ENCODE measurements at places on chromosomes 12 and 14. TPM values are rescaled to one million over a fixed set of nuclear protein-coding genes. Genes with fewer than 3 reads are reported as not detected.

PKP2 gene
- not detected for total RNA-seq

DNA sequence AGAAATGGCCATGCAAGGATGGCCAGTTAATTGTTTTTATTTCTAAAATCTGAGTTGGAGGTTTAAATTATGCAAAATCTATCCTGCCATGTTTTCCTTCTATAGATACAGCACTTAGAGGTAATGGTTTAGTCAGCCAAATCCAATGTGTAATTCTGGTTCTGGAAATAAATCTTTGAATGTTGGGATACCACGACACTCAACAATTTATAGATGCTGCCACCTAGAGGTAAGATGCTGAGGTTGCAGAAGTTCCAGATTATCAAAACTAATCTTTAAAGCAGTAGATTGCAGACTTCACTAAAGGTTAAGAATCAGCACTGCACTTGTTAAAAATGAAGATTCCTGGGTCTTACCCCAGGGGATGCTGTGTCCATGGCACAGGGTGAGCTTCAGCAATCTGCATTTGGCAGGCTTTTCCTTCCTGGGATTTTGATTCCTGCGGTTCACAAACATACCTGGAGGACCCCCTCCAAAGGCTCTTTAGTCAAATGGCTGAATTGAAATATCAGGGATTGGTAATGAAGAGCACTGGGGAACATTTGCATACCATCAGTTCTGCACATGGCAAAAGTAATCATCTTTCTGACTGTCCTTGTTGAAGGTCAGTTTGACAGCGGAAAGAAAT, 53.4 kb upstream of the ANO4 start:
- peak; percentile 14 for DNase-seq

GRCh38 chr12:114799574-114800487, 115.9 kb upstream of the TBX3 start:
- DNase-seq = peak; percentile 91

AICDA gene
- not detected for total RNA-seq

KRT2 gene
- not detected for total RNA-seq

SLC25A47 gene
- not detected for total RNA-seq

DNA sequence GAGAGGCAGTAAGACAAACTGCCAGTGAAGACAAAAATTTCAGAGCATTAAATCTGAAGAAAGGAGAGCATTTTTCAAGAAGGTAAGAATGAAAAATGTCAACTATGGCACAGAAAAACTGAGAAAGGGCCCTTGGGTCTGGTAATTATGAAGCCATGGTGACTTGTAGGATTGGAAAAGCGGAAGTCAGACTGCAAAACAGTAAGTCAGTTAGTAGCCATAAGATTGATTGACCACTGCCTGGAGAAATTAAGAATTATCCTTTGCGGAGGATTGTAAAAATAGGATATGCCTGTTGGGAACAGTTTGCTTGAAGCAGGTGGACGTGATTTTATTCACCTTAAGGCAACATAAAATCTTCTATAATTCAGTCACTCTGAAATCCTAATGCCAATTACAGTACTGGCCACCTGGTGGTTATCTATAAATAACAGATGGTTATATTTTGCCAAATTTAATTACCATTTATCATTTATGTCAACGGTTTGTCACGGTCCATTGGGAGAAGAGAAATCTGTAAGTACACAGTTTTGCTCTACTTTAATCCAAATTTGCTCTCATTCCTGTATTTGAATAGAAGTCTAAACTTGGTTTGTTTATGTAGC, 127.1 kb upstream of the CNTN1 start:
- no peak for DNase-seq

Data from RPMI7951 (cell line).